Adipocyte (in vitro differentiated cells): ENCODE measurements at places on chromosomes 12 and 14.

- no peak for DNase-seq
These were observed 291.3 kb downstream of the ACSS3 start for GRCh38 chr12:81369175-81369574.

DNA sequence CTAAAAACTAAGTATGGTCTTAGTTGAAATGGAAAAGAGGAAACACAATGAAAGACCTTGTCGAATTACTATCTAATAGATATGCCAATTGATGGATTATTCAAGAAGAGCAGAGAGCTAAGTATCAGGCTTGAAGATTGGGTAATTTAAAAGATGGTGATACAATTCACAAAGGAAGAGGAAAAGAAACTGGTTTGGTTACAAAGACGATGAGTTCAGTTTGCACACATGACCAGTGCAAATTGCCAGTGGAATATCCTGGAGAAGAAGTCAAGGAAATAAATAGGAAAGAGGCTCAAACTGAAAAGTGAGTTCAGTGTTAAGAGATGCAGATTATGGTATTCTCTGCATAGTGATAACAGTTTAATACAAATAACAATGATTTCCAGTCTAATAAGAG lies 2.5 kb upstream of the RAP1B start:
- DNase-seq, result no peak

DNA sequence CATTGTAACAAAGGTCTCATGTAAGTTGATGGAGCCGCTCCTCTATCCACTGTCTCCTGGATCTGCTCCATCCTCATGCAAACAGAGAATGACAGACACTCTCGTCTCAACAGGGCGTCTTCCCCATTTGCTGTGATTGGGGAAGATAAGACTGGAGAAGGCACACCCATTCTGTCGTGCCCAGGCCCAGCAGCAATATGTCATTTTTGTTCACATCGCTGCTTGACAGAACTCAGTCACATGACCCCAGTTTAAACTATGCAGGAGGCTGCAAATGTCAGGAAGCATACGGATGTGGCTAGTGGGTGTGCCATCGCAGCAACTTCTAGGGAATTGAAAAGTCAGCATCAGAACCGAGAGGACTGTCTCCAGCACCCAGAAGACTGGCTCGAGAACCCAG lies 290.5 kb downstream of the TMEM132D start:
- no peak for DNase-seq

GRCh38 chr12:63326260-63326659 lies 175.3 kb upstream of the AVPR1A start:
- no peak for DNase-seq

DNA sequence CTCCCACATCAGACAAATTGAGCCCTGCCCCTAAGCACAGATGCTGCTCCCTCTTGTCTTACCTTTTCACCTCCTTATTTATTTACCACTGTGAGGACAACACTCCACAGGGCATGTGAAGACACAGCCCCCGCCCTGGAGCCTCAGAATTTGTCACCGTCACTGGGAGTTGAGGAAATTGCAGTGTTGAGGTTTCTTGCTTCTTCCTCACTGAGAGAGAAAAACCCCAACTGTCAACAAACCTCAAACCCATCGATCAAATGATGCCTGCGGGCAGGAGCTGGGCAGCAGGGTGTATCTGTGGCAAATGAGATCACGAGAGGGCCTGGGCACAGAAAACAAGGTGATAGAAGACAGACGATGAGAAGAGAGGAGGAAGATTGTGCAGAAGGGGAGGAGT lies 30.5 kb upstream of the PLEKHG3 start:
- no peak for DNase-seq

DNA sequence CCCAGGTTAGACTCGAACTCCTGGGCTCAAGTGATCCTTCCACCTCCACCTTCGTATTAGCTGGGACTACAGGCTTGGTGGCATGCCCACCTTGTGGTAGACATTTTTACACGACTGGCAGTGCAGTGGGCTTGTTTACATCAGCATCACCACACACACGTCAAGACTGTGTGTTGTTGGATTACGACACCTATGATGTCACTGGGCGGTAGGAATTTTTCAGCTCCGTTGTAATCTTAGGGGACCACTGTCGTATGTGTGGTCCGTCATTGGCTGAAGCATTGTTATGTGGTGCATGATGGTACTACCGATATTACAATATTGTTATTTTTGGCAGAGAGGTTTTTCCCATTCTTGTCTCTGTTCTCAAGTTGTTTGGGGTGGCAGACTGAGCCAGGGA lies 50.7 kb downstream of the TSPAN9 start:
- DNase-seq, result no peak

GRCh38 chr14:81341781-81342180 lies 58.3 kb downstream of the STON2 start:
- DNase-seq, result no peak

GRCh38 chr14:77485901-77486678 lies 12.5 kb downstream of the ISM2 start:
- peak; percentile 16 for DNase-seq

GRCh38 chr14:23284654-23285529 lies 1.0 kb downstream of the HOMEZ start:
- peak; percentile 67 for DNase-seq

DNA sequence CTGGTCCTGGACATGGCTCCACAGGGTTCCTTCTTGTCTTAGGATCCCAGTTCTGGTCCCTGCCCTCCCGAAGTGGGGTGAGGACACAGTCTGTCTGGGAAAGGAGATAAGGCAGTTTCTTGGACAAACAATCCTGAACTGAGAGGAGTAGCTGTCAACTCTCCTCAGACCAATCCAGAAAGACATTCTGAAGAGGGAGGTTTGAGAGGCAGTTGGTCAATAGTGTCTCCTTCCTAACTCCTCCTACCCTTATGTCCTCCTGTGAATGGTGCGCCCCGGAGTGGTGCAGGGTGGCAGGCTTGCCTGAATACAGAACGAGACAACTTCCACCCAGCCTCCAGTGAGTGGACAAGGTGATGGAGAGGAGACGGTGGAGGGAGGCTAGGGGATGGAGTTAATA lies 15.4 kb upstream of the ASIC1 start:
- DNase-seq, result no peak

DNA sequence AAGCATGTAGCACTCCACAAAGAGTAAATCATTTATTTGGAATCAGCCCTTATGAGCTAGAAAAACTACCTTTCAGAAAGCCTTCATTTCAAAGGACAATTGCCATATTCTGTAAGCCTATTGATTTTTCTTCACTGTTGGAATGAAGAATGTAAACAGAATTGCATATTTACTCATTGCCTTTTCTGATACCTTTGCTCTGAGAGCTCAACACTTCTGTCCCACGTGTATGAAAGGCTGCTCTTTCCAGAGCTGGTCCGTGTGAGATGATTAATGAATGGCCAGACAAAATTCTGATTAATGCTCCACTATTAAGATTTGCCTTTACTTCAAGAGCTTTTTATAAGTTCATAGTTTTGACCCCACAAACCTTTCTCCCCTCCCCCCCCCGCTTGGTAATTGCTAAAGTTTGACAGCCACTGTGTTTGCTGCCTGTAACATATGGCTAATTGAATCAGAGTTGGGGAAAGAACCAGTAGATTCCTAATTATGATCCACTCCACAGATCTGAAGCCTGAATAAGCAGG lies 63.0 kb upstream of the PLEKHA5 start:
- DNase-seq, result no peak

DNA sequence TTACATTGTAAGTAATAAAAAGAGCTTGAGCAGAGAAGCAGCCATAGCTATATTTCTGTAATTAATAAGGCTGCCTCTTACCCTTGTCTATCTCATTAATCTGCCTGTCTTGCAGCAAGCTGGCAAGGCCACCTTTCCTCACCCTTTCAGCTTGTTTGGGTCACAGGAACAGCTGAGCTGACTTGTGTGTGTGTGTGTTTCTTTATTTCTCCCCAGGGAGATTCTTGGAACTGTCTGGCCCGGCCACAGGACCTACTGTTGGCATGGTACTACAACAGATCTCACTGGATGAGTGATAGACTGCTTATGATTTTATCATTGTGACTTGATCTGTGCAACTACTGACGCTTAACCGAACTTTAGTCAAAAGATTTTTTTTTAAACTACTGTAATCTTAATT lies 213.7 kb downstream of the SLC2A13 start:
- no peak for DNase-seq

GRCh38 chr12:104577581-104577981 lies 120.8 kb downstream of the CHST11 start:
- peak; percentile 45 for DNase-seq

GRCh38 chr12:98533723-98534251 lies 18.4 kb downstream of the TMPO start:
- peak; percentile 89 for DNase-seq

GRCh38 chr14:50792634-50793068 lies 38.3 kb downstream of the NIN start:
- no peak for DNase-seq

DNA sequence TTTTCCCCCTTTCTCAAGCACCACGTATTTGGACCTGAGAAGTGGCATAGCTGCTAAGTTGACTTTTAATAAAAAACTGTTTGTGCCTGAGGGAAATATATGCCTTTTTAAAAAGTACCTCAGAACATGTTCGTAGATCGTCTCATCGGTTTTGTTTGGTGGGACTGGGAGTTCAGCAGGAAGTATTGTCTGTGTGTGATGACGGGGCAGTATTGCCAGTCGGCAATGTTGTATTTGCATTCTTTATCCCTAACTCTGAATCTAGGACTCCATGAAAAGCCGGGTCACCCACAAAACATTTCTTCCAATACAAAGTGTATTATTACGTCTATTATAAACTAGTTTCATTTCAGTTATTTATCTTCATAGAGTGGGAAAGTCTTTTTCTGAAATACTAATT lies 19.7 kb upstream of the FGD4 start:
- DNase-seq, result no peak

- DNase-seq, result peak; percentile 71
These were observed 55.8 kb upstream of the VRK1 start for GRCh38 chr14:96741151-96741977.

GRCh38 chr14:56902385-56902784 lies 92.1 kb upstream of the OTX2 start:
- no peak for DNase-seq

DNA sequence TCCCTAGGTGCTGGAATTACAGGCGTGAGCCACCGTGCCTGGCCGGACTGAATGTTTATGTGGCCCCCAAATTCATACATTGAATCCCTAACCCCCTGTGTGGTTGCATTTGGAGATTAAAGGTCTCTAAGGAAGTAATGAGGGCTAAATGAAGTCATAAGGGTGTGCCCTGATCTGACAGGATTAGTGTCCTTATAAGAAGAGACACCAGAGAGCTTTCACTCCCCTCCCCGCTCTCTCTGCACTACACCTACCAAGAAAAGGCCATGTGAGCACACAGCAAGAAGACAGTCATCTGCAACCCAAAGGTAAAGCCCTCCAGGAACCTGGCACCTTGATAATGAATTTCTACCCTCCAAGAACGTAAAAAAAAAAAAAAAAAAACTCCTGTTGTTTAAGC lies 212.1 kb upstream of the CAND1 start:
- no peak for DNase-seq

- no peak for DNase-seq
These were observed 67.6 kb downstream of the GTF2A1 start for GRCh38 chr14:81153187-81153586.

GRCh38 chr12:894226-894625 lies 55.3 kb downstream of the RAD52 start:
- DNase-seq, result no peak

GRCh38 chr12:54350743-54351142 lies 13.5 kb downstream of the GPR84 start:
- DNase-seq, result no peak

GRCh38 chr12:51639361-51639760 lies 48.3 kb downstream of the SCN8A start:
- DNase-seq, result no peak

- DNase-seq, result no peak
These were observed 247.3 kb upstream of the FKBP4 start for GRCh38 chr12:2547273-2548044.

DNA sequence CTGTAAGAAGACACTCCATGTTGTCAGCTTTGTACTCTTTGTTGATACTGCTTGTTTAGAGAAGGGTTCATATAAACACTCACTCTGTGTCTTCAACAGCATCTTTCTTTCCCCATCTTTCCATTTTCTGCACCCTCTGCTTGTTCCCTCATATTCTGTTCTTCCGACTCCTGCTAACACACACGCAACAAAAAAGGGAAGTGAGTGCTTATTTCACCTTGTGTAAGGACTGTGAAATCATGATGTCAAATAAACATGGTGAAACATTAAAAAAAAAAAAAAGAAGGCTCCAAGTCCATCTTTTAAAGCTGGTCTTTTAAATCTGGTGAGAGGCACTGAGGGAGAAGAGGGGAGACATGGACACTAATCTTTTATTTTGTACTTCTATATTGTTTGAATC lies 145.4 kb downstream of the RPAP3 start:
- DNase-seq, result no peak

DNA sequence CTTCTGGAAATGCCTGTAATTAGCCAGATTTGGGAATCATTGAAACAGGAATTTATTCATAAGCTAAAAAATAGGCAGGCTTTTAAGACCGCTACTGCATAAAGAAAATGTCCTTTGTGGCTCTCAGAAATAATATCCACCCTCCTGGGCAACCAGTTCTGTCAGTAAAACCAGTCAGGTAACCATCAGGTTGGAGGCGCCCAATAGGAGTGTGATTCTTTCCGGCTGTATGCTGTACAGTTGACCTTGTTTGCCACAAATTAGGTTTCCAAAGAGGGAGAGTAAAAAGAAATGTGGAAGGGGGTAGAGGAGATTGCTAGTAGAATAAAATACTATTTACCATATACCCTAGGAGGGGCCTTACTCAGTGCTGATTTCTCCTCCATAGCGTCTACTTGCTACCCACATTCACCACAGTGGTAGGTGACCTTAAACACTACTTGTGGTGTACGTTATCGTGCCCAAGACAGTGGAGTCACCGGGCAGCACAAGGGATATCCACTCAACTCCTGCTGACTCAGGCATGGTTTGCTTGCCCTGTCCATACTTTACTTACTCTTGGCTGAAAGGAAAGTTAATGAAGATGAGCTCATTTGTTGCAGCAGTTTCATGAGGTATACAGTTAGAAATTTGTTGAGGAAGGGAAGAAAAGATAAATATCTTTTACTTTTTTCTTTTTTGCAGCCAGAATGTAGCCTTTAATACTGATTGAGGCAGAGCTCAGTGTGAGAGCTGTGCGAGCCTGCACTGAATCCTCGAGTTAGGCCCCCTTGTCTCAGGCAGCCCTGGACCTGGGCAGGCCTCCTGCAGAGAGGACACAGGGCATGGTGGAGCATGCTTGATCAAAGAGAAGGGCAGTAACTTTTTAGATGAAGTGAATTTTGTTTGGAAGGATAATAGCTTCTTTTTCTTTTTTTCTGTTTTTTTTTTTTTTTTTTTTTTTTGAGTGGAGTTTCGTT lies 76.7 kb downstream of the DIP2B start:
- DNase-seq, result peak; percentile 45
